ENCODE measurements at places on chromosomes 2 and 18.

GRCh38 chr18:11842562-11842961 is 8.7 kb upstream of the CHMP1B start:
- DNase-seq: no peak

DNA sequence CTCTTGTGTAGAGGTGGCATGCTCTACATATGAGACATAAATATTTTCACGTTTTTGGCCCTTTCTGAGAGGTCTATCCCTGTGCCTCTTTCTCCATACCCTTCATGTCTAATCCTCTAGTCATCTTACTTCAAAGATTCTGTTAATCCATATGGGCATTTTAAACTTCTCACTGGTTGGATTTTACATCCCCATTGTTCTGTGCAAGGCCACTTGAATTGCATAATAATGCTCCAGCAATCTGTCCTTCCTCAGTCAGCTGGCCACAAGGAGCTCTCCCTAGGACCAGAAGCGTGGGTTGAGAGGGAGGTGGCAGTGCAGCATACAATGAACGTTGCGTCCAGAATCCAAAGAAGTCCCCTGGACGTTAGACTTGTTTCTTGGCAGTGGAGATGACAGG is 58.2 kb downstream of the TDRD15 start:
- DNase-seq: no peak

DNA sequence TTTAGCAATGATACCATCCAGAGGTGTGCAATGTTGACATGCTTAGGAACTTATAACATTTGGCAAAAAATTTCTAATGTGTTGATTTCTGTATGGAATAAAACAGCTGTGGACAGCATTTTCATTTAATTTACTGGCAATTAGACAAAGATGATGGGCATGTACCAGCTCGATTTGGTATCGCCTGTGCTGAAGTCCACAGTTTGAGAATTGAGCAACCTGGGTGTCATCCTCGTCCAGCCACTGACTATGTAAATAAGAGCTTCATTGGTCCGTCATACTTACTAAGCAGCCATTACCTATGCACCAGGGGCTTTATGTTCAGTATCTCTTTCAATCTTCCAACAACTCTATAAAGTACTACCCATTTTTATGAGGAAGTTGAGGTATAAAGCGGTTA is 24.6 kb upstream of the ACAA2 start:
- no peak for DNase-seq

- no peak for DNase-seq
Observed at GRCh38 chr2:176804392-176804791, 408.2 kb upstream of the HNRNPA3 start.

GRCh38 chr2:103880081-103880834 is 973.7 kb upstream of the POU3F3 start:
- DNase-seq: no peak

Data from stimulated activated CD4-positive, alpha-beta T cell treated with anti-CD3 and anti-CD28 coated beads, TNF-alpha, amount 100 ng/mL, for 48 hours (primary cell).